ENCODE measurements at places on chromosomes 6 and 20. TPM values are rescaled to one million over a fixed set of nuclear protein-coding genes. Genes with fewer than 3 reads are reported as not detected.

MMP24OS gene
- polyA plus RNA-seq = 53.1 TPM

DNA sequence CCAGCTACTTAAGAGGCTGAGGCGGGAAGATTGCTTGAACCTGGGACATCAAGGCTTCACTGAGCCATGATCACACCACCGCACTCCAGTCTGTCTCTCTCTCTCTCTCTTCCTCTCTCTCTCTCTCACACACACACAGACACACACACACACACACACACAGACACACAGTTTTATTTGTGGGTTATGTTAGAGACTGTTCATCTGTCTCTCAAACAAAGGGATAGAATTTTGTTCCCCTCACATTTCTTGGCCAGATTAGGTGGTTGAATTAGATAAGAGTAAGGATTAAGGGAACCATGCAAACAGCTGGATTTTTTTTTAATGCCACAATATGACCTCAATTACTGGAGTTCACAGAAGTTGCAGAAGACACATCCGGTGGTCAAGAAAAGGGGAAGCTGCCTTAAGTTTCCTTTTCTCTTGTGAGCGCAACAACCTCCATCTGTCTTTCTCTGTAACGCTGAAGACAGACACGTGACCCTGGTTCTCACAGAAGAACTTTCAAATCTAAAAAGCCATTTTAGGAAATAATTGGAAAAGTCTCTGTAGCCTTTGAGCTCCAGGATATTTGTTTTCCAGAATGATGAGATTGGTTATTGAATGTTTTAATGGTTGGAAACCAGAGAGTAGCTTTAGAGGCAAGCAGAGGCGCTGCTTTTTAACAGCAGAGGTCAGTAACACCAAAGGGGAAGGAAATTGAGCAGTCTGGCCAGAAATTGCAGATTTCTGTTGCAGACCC, 32.9 kb upstream of the LGSN start:
- H3K27me3 ChIP-seq = no peaks in the 10 kb centered on the region
- H3K36me3 ChIP-seq = no peaks in the 10 kb centered on the region
- H3K27ac ChIP-seq = no peak overlapping the region
- H3K4me1 ChIP-seq = peaks cover 12% of the 10 kb centered on the region

DNA sequence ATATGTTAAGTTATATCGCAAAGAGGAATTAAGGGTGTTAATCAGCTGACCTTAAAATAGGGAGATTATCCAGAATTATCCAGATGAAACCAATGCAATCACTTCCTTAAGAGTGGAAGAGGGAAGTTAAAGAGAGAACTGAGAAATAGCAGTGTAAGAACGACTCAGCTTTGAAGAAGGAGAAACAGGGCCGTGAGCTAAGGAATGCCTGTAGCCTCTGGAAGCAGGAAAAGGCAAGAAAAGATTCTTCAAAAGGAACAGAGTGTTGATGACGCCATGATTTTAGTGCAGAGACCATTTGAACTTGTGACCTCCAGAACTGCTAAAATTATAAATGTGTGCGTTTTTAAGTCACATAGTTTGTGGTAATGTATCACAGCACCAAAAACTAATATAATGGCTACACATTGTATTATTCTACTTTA, 32.7 kb downstream of the ILRUN start:
- no peak for DNase-seq
- no peaks in the 10 kb centered on the region for H3K27me3 ChIP-seq
- H3K36me3 ChIP-seq = no peaks in the 10 kb centered on the region
- H3K27ac ChIP-seq = peak overlapping the region; percentile 39
- H3K4me3 ChIP-seq = no peak overlapping the region

GRCh38 chr6:14703586-14703985, 542.3 kb upstream of the JARID2 start:
- no peaks in the 10 kb centered on the region for H3K36me3 ChIP-seq
- DNase-seq = no peak
- no peaks in the 10 kb centered on the region for H3K4me1 ChIP-seq
- no peaks in the 10 kb centered on the region for H3K27me3 ChIP-seq
- H3K4me3 ChIP-seq = no peak overlapping the region

- no peak overlapping the region for H3K4me3 ChIP-seq
- H3K27me3 ChIP-seq = no peaks in the 10 kb centered on the region
- DNase-seq = no peak
- H3K27ac ChIP-seq = no peak overlapping the region
Measured at GRCh38 chr6:16570946-16571345, 190.3 kb downstream of the ATXN1 start.

LHFPL5 gene
- polyA plus RNA-seq = not detected

- no peak overlapping the region for H3K4me3 ChIP-seq
- H3K36me3 ChIP-seq = no peaks in the 10 kb centered on the region
- no peak overlapping the region for H3K27ac ChIP-seq
Measured at GRCh38 chr6:154526996-154527395, 16.5 kb upstream of the CNKSR3 start.

GRCh38 chr20:53609491-53610445, 16.1 kb upstream of the ZNF217 start:
- H3K27ac ChIP-seq = peak overlapping the region; percentile 97
- H3K27me3 ChIP-seq = no peaks in the 10 kb centered on the region
- DNase-seq = no peak
- H3K36me3 ChIP-seq = no peaks in the 10 kb centered on the region

GRCh38 chr6:38603496-38603895, 36.2 kb downstream of the BTBD9 start:
- H3K4me1 ChIP-seq = no peaks in the 10 kb centered on the region
- no peak overlapping the region for H3K4me3 ChIP-seq
- no peaks in the 10 kb centered on the region for H3K36me3 ChIP-seq
- no peak for DNase-seq
- no peak overlapping the region for H3K27ac ChIP-seq

Measured in SK-N-SH (cell line).